Posterior cingulate gyrus (tissue), 11 donors: ENCODE measurements at places on chromosomes 11 and 22.

DNA sequence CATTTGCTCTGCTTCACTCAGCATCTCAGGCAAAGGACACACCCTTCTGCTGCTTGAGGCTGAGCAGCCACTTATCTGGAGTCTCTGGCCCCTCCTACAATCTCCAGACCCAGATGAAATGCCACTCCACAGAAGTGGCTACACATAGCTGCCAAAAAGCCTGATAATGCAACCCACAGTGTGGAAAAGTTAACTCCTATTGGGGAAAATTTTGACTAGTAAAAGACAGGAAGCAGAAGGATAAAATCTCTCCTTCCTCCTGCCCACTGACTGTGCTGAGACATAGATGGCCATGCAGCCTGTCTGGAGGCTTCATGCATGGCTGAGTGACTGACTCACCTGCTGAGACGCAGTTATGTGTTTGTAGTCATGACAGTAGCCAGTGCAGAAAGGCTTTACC is 92.3 kb upstream of the TEAD1 start:
- no peak for DNase-seq

GRCh38 chr22:40975366-40975765 is 24.2 kb downstream of the RBX1 start:
- no peak for DNase-seq

GRCh38 chr11:25453471-25453870 is 878.5 kb upstream of the ANO3 start:
- no peak for DNase-seq

DNA sequence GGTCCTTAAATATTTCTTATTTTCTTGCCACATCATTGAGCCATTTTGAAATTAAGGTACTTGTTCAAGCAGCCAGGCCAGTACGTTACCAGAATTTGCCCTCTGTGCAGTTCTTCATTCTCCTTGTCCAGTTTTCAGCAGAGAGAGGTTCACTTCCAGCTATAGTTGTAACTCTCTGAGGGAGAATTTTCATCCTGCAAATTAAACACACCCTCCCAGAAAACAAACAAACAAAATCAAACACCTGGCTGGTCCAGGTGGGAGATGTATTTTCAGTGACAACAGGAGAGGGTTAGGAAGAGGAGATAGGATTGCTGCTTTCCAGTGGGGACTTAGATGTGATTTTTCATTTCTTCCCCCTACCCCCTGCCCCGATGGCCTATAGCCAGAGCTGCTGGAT is 45.0 kb downstream of the LHFPL7 start:
- no peak for DNase-seq

DNA sequence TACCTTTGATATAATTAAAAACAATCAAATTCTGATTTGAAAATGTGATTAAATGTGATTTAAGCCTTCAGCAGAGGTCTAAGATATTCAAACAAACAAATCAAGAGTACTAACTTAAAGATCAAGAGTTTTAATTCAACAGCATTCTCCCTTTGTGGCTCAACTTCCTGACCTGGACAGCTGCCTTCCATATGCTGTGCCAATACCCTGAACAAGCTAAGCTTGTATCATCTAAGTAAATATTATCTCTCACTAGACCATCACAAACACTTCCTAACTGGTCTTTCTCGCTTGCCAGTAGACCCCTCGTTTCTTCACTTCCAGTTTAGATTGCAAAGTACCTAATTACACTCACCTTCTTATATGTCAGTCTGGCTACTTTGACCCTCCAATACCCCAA is 35.9 kb upstream of the P4HA3 start:
- no peak for DNase-seq

DNA sequence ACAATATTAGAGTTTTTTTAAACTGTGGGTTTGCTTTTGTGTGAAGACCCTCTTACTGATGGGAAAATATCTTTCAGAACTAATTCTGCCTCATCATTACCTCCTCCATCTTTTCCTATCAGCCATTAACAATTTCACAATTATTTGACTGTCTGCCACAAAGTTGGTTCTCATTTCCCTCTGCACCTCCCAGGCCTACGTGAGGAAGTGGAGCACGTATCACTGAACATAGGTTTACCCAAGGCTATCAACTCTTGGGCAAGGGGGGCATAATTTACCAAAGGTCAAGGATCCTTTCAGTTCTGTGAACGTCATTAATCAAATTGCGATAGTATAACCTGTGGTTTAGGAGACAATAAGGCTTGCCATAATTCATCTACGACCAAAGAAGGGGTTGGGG is 60.0 kb downstream of the LIF start:
- no peak for DNase-seq

DNA sequence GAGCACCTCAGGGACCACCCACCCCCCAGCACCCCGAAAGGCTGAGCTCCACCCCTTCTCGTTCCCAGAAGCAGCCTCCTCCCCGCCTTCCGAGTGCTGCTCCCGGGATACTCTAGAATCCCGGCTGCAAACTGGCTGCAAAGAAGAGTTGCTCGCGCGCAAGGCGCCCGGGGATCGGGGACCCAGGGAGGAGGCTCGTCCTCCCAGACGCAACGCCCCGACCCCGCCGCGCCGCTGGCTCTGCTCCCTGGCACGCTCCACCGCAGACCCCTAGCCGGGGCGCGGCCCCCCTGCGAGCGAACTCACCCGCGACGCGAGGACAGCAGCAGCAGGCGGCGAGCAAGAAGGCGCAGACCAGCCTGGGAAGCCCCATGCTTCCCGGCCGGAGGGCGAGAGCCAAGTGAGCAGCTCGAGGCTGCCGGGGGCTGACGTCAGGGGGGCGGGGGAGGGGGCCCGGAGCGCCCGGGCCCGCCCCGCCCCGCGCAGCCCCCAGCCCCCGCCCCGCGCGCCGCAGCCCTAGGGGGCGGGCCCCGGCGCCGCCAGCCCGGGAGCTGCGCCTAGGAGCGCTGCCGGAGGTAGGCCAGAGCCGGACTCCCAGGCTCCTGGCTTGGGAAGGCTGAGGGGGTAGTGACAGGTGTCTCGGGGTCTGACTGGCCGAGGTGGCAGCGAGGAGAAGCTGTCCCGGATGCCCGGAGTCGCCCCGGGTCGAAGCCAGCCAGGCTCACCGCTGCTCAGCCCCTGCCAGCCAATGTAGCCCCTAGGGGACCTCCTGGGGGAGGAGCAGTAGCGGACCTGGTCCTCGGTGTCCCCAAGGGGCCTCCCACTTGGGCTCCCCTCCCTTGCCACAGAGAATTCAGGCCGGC is at the start of gene MCAM:
Gene MCAM, minus strand, starts transcription at position 402 of the 863 bp plus-strand sequence. Its CDS starts 29 bp downstream, at position 373.
- no peak for DNase-seq

GRCh38 chr22:33329398-33329797 is 271.2 kb upstream of the SYN3 start:
- no peak for DNase-seq

DNA sequence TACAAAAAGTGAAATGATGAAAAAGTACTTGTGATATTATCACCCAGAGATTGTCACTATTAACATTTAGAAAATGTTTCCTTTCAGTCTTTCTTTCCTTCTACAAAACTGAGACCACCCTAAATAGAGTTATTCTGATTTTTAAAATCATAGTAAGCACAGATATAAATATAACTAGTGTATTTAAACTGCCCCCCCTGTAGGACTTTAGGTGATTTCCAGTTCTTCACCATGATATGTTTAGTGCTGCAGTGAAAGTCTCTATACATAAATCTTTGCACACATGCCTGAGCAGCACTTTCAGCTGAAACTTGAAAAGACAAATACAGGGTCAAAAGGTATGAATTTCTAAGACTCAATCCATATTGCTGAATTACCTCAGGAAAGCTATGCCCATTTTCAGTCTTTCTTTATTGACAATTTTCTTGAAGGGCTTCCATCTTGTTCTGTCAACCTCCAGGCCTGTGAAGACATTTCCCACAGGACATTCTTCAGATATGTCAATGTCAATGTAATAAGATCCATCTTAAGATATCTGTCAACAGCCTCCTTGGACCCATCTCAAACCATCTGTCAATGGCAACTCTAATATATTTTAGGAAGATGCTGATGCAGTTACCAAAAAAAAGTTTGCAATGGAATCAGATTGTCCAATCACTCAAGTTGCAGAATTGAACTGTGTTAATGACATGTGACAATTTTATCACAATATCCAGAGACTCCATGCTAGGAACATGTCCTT is 30.8 kb upstream of the LDLRAD3 start:
- no peak for DNase-seq

- DNase-seq, result no peak
Observed at GRCh38 chr11:849104-849824, 6.6 kb downstream of the TSPAN4 start.

DNA sequence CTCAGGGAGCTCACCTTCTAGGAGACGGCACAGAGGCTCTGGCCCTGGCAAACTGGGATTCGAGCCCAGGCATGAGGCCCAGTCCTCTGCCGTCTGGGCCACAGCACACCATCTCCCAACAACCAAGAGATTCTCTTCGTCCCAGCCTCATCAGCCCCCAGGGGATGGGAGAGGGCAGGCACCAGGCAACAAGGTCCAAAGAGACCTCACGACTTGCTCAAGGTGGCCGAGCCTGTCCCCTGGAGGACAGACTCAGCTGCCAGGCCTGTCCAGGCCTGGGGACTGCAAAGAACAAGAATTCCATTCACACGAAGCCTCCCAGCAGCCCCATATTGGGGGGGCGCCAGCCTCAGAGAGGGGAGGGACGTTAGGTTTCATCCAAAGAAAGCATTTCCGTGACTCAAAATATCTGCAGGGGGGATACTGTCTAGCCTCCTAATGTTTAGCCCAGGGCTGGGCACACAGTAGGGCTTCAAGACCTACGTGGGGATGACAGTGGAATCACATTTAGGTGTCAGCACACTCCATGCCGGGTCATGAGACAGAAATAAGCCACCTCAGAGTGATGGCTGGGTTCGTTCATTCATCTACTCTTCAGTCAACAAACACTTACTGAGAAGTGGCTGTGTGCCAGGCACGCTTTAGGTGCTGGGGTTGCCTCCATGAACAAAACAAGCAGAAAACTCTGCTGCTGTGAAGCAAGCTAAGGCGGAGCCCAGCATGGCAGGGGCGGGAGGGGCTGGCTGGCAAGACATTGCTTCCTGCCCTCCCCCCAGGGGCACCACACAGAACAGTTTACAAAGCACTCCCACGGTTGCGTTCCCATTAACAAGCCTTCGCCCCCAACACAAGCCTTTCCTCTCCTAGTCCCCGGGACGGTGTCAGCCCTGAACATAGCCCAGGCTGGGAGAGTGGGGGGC is 1.2 kb downstream of the CARNS1 start:
- DNase-seq, result no peak

DNA sequence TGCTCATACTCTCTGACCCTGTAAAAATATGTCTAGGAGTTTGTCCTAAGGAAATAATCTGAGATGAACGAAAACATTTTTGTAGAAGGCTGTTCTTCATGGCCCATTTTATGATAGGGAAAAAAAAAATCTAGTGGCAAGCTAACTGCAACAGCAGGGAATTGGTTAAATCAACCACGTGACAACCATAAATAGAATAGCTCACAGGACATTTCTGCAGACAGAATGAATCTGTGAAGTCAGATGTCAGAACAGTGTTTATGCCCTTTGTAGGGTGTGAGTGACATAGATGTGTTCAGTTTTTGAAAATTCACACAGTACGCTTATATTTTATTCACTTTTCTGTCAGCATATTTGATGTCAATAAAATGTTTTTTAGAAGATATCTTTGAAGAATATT is 16.1 kb downstream of the ARHGAP1 start:
- no peak for DNase-seq

- peak; percentile 56 for DNase-seq
Observed at GRCh38 chr11:13135385-13136271, 126.5 kb downstream of the RASSF10 start.

DNA sequence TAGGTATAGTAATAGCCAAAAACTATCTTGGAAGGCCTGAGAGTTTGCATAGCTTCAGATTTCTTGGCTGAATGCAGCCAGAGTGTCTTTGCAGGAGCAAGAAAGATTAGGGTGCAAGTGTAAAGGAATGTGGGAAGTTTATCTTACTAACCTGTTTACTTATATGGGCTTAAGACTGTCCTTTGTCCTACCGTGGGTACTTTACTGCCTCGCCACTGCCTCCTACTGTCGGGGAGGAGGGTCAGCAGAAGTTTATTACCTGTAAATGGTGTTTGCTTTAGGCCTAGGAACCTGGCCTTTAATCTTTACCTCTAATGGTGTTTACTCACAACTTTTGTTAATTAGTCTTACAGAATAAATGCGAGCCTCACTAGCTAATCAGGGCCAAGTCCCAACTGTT is 633.8 kb downstream of the DLG2 start:
- DNase-seq, result no peak

DNA sequence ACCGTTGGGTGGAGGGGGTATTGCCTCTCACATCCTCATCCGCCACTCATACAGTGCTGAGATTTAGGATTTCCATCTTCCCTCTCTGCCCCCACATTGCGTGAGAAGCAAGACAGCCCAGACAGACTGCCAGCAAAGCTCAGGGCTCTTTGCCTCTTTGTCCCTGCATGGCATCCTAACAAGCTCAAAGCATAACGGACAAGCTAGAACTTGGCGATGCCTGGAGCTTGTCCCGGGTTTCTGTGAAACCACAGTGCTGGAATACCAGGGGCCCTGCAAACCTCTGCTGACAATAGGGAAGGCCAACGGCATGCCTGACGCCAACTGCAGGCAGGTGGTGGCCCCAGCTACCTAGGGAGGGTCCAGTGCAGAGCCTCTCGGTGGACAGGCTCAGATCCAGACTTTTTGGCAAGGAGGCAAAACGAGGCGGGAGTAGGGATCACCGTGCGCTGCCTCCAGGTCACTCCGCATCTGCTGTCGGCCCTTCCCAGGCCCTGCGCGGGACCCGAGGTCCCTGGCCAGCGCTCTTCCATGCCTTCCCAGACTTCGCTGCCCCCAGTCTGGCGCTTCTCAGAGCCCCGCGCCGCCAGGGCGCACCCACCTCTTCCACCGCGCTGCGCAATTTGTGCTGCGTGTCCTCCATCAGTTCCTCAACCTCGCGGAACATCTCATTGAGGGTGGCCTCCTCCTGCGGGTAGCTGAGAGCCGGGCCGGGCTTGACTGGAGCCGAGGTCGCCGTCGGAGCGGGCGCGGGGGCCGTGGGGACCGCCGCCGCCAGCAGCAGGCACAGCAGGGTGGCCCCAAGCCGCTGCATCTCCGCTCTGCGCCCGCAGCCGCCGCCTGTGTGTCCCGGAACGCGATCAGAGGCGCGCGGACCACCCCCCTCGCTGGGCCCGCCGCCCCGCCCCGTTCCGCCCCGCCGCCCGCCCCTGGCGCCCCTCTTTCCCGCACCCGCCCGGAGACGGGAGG is at the start of gene DKK3:
Gene DKK3, minus strand, starts transcription at position 858 of the 969 bp plus-strand sequence. Its CDS starts 44 bp downstream, at position 814.
- DNase-seq, result peak; percentile 44
